Stimulated activated CD4-positive, alpha-beta T cell treated with anti-CD3 and anti-CD28 coated beads, Interleukin-12 subunit alpha, Interleukin-12 subunit beta, amount 100 ng/mL, for 24 hours (primary cell): ENCODE measurements at places on chromosomes 1 and 21.

- no peak for DNase-seq
Measured at GRCh38 chr1:234927971-234928640, 200.5 kb downstream of the TOMM20 start.

DNA sequence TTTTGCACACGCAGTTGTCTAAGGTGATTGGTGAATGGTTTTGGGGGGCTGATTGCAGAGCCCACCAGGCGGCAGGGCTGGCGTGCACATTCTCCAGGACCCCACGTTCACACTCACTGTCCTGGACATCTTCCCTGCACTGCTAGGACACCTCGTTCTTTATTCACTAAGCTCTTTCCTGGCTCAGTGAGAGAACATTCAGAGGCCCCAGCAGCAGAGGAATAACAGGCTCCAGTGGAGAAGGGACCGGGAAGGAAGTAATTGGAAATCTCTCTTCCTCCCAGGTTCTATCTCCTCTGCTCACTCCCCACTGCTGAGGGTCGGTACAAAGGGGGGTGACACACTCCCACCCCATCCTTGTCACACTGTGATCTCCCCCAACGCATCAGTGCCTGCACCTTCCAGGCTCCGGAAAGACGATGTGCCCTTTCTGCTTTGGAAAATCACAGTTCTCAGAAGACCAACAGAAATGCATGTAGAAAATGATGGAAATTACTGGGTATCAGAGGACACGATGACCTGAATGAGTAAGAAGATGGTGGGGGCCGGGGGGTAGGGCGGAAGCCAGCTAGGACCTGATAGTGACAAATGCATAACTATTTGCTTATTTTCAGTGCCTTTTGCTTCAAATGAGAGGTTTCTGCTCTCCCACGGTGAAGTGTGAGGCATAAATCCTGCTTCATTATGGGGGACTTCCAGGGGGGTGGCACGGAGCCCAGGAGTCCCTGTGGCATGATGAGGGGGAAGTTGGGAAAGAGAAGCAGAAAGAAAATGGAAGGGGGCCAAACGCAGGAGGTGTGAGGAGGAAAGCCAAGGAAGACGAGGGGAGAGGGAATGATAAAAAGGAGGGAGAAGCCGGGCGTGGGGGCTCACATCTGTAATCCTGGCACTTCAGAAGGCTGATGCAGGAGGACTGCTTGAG lies 25.2 kb upstream of the KIF26B start:
- DNase-seq: no peak

- DNase-seq: no peak
Measured at GRCh38 chr1:168089326-168089978, 47.3 kb downstream of the GPR161 start.

DNA sequence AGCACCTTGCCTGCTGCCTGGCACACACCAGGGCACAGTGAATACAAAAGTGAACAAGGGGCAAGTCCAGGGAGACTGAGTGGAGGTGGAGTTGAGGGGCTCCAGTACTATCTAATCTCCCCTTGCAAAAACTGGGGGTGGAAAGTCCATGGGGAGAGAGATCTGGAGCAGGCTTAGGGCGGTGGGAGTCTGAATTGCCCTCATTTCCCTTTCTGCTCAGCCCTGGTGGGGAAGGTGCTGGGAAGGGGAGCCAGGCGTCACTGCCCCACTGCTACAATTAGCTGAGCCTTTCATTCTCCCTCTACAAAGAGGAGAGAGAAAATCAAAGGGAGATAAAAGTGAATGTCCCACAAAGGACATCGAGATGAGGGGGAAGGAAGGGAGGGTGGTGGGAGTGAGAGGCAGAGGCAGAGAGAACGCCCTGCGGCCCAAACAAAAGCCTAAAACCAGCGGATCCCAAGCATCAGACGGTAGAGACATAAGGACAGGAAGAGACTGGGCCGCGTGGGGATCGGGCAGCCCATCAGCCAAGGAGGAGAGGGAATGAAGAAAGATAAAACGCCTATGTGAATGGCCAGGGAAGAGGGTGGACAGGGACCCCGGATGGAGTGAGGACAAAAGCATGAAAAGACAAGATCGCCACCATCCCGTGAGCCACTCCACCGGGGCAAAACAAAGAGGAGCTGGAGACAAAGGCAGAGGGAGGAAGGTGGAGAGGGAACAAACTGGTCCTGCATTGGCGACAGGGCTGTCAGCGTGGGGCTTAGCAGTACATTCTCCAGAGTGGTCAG lies 46.8 kb upstream of the SOX13 start:
- no peak for DNase-seq

GRCh38 chr1:51415963-51416362 lies 85.6 kb upstream of the TTC39A start:
- no peak for DNase-seq

DNA sequence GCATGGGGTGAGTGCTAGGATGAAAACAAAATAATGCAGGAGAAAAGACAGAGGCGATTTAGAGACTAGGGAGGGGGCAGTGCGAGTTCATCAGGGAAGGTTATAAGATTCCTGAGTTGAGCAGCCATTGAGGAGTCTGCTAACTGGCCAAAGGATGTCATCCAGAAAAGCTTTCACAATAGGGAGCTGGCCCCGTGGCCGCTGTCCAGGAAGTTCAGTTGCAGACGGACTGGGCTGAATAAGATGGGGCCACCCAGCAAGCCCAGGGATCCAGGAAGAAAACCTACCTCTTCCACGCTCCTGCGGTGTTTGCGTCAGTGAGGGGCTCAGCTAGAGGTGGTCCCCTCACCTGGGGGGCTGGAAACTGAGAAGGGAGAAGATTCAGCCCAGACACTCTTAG lies 4.0 kb upstream of the PKP1 start:
- no peak for DNase-seq
